ENCODE measurements at places on chromosomes 1 and 21. TPM values are rescaled to one million over a fixed set of nuclear protein-coding genes. Genes with fewer than 3 reads are reported as not detected.

The ALX3 gene
- total RNA-seq: not detected

DNA sequence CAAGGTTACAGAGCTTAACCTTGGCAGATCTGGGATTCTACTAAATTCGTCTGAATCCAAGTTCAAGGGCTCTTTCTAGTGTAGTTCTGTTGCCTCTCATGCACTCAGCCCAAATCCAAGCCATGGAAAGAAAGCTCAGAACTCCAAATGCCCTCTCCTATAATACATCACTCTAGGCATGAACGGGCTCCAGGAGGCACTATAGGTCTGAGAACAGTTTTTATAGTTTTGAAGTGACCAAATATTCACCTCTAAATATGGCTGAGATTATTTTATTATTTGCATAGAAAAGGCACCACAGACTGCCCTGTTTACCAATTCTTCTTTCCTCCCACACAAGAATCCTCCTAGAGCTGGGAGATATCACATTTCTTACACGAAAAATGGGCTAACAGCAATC is 327.9 kb upstream of the BEND5 start:
- no peaks in the 10 kb centered on the region for H3K36me3 ChIP-seq
- no peak overlapping the region for H3K4me3 ChIP-seq
- DNase-seq: no peak
- H3K4me1 ChIP-seq: no peaks in the 10 kb centered on the region

GRCh38 chr1:158311066-158311465 is 20.3 kb downstream of the CD1B start:
- no peaks in the 10 kb centered on the region for H3K4me1 ChIP-seq
- no peak overlapping the region for H3K27ac ChIP-seq
- no peaks in the 10 kb centered on the region for H3K36me3 ChIP-seq
- no peak for DNase-seq
- no peak overlapping the region for H3K4me3 ChIP-seq
- no peaks in the 10 kb centered on the region for H3K27me3 ChIP-seq

DNA sequence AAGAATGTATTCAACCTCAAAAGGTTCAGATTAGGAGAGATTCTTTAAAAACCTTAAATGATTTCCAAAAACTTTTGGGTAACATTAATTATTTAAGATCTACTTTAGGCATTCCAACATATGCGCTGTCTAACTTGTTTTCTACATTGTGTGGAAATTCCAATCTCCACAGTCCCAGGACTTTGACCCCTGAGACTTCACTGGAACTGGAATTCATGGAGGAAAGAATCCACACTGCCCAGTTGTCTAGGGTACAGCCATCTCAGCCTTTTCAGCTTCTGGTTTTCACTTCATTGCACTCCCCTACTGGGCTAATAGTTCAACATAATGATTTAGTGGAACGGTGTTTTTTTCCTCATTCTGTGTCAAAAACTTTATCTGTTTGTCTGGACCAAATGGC is 161.5 kb downstream of the IER5 start:
- H3K27me3 ChIP-seq: no peaks in the 10 kb centered on the region
- no peaks in the 10 kb centered on the region for H3K36me3 ChIP-seq
- DNase-seq: no peak
- peaks cover 3% of the 10 kb centered on the region for H3K4me1 ChIP-seq

- H3K27ac ChIP-seq: no peak overlapping the region
- H3K27me3 ChIP-seq: no peaks in the 10 kb centered on the region
- peaks cover 86% of the 10 kb centered on the region for H3K36me3 ChIP-seq
- peaks cover 2% of the 10 kb centered on the region for H3K4me1 ChIP-seq
Observed at GRCh38 chr1:156260896-156261295, 13.0 kb upstream of the PAQR6 start.

GRCh38 chr1:154752273-154753030 is 117.6 kb downstream of the KCNN3 start:
- DNase-seq: no peak
- no peak overlapping the region for H3K27ac ChIP-seq
- peaks cover 5% of the 10 kb centered on the region for H3K36me3 ChIP-seq
- H3K4me3 ChIP-seq: no peak overlapping the region

The LRRC7 gene
- total RNA-seq: 9.2 TPM

DNA sequence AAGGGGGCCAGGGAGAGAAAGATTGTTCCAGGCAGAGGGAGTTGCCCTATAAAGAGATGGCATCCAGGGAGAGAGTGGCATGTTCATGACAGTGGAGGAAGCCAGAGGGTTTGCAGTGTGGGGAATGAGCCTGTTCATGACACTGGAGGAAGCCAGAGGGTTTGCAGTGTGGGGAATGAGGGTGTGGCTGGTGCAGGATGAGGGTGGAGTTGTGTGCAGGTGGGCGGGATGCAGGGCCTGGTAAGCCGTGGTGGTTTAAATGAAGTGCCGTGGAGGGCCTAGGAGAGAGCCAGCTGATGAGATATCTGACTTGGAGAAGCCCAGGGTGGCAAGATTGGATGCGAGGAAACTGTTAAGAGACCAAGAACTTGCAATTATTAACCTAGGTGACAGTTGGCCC is 131.8 kb downstream of the CAMTA1 start:
- no peaks in the 10 kb centered on the region for H3K36me3 ChIP-seq
- H3K4me1 ChIP-seq: peaks cover 19% of the 10 kb centered on the region
- no peak overlapping the region for H3K4me3 ChIP-seq
- no peak for DNase-seq

GRCh38 chr1:28458237-28459228 is 47.3 kb upstream of the RCC1 start:
- H3K4me3 ChIP-seq: no peak overlapping the region
- DNase-seq: peak; percentile 20
- H3K36me3 ChIP-seq: peaks cover 16% of the 10 kb centered on the region
- no peaks in the 10 kb centered on the region for H3K27me3 ChIP-seq
- peak overlapping the region; percentile 37 for H3K27ac ChIP-seq

- H3K27me3 ChIP-seq: peaks cover 27% of the 10 kb centered on the region
- peak overlapping the region; percentile 65 for H3K4me3 ChIP-seq
- no peak overlapping the region for H3K27ac ChIP-seq
- no peaks in the 10 kb centered on the region for H3K36me3 ChIP-seq
- DNase-seq: peak; percentile 99
- H3K4me1 ChIP-seq: peaks cover 19% of the 10 kb centered on the region
Observed at GRCh38 chr21:31558962-31559367, 100.5 kb upstream of the SOD1 start.

GRCh38 chr1:35386290-35386689 is 117.8 kb downstream of the ZMYM4 start:
- DNase-seq: no peak
- peaks cover 34% of the 10 kb centered on the region for H3K36me3 ChIP-seq
- H3K4me3 ChIP-seq: no peak overlapping the region
- H3K4me1 ChIP-seq: no peaks in the 10 kb centered on the region
- no peak overlapping the region for H3K27ac ChIP-seq

DNA sequence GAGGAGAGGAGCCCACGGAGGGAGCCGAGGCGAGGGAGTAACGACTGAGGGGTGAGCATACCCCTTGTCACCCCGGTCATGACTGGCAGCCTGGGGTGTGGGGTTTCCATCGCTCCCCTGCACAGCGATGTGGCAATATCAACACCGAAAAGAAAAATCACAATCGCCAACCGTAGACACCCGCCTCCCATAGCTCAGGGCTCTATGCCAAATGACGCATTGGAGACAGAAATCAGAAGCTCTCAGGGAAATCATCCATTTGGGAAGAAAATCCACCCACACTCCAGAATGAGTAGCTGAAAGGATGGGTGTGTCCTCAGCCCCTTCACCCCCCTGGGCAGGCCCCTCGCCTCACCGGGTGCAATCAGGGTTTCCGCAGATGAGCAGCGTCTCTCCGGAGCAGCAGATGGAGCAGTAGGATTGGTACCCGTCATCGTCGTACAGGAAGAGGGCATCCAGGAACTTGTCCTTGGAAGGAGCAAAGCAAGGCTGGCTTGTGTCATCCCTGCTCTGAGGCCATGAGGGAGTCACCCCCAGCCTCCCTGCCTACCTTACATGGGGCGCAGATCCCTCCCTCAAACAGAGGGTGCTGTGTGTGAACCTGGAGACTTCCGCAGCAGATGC is 2.5 kb downstream of the DNMT3L start:
- no peaks in the 10 kb centered on the region for H3K36me3 ChIP-seq
- no peak for DNase-seq
- H3K27ac ChIP-seq: no peak overlapping the region
- H3K4me3 ChIP-seq: no peak overlapping the region
- H3K4me1 ChIP-seq: no peaks in the 10 kb centered on the region
- peaks cover 8% of the 10 kb centered on the region for H3K27me3 ChIP-seq

Data from muscle of leg (tissue), 16 donors.